Stimulated activated CD8-positive, alpha-beta memory T cell treated with anti-CD3 and anti-CD28 coated beads, Interleukin-7, amount 100 ng/mL, for 1 hour (primary cell): ENCODE measurements at places on chromosomes 2 and 18.

DNA sequence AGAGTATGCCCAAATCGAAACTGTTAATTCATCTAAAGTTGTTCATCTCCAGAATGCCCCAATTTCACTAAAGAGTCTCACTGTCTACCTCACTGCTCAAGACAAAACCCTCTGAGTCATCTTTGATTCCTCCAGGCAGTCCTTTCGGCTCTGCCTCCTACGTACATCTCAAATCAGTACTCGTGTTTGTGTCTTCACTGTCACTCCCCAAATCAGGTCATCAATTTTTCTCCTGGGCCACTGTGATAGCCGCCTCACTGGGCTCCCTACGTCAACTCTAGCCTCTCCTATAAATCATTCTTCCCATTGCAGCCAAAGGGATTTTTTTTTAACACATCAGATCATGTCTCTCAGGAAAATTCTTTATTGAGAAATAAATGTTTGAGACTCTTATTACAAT lies 42.1 kb upstream of the TTC39C start:
- DNase-seq = no peak

DNA sequence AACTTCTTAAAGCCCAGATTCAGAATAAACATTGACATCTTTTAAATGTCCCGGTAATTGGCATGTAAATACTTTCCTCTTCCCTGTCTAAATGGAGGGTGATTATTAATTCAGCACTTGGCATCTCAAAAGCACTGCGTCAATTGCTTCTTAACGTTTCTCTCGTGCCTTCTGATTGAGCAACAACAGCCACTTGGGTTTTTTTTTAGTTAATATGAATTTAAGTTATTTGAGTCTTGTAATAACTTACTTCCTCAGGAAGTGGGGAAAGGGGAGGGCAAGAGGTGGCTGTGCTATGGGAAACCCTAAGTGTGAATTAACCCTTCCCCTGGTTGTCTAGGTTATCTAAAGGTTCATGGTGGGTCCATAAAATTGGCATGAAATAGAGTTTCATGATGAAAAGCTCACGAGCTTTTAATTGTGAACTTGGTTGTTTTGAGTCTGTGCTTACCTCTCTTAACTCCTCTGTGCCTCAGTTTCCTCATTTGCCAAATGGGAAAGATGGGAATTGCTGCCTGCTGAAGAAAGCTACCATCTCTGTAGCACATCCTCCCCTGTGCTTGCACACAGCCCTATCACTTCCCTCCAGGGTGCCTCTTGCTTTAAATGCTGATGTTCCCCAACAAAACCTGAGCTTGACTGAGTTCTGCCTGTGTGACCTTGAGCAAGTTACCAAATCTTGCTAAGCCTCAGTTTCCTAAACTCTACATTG lies 126.3 kb upstream of the BCL2L11 start:
- DNase-seq = no peak

DNA sequence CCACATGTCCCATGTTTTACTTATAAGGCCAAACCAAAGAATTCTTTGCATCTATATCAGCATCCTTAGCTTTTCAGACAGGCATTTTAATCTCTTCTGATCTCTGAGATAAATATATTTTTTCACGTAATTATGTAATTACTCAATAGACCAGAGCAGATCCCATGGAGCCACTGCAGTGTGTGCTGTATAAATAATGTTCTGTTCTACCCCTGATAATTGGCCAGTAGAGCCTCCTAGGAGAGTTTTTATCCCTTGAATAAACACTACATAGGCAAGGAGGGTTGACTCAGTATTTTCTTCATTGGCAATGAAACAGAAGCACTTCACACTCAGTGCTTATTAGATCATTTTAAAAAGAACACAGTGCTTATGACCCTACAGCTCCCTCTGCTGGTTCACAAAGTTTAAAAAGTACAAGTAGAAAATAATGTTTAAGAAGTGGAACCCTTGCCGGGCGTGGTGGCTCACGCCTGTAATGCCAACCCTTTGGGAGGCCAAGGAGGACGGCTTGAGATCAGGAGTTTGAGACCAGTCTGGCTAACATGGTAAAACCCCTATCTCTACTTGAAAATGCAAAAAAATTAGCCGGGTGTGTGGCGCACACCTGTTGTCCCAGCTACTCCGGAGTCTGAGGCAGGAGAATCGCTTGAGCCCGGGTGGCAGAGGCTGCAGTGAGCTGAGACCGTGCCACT lies 91.9 kb downstream of the PPP1R1C start:
- DNase-seq = no peak

DNA sequence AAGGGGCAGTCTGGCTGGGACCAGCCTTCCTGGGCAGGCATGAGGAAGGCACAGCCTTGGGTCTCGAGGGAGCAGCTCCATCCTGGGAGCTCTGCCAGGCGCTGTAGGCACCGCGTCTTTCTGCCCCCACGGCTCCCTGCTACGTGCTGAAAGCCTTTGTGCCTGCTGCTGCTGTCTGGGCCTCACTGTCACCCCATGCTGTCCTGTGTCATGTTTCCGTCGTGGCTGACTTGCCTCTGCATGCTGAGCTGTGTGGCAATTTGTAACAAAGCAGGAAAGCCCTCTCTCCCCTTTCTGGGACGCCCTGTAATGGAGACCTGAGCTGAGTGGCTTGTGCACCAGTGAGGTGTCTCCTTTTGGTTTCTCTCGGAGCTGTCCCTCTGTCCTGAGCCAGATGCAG lies 152.5 kb downstream of the TSN start:
- DNase-seq = no peak

GRCh38 chr2:197875763-197876162 lies 71.4 kb downstream of the PLCL1 start:
- no peak for DNase-seq

DNA sequence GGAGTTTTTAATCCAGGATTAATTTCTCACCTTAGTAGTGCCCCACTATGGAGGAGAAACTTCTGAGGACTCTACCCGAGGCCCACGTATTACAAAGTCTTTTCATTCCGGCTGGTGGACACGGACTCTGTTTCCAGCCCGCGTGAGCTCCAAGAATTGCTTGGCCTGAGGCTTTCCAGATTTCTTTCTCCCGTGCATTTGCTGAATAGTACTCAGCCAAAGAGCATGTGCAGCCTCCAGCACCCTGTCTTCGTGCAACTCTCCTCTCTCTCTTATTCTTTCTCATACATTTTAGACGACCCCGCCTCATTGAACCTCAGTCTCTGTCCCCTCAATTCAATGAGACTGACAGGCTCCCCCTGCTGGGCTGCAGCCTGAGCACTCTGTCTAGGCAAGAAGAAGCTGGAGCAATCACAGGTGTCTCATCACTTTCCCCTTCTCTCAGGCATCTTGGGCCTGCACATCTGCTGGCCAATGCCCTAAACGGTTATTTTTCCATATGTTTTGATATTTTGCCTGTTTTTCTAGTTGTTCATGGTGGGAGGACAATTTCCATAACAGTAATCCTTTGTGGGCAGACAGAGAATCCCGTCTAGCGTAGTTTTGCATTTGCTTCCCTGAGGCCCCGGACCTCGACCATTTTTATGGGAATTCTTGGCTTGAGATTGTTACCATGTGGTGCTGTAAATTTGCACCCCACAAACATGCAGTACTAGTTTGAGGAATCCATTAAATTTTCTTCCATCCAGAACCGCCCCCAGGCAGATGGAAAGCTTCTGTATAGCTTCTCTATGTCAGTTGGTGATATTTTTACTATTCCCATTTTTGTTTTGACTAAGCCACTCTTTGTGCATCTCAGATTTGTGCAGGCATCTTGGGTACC lies 50.1 kb upstream of the LPIN2 start:
- peak; percentile 30 for DNase-seq

- no peak for DNase-seq
These were observed 28.6 kb downstream of the RNF144A start for GRCh38 chr2:6945821-6946220.

DNA sequence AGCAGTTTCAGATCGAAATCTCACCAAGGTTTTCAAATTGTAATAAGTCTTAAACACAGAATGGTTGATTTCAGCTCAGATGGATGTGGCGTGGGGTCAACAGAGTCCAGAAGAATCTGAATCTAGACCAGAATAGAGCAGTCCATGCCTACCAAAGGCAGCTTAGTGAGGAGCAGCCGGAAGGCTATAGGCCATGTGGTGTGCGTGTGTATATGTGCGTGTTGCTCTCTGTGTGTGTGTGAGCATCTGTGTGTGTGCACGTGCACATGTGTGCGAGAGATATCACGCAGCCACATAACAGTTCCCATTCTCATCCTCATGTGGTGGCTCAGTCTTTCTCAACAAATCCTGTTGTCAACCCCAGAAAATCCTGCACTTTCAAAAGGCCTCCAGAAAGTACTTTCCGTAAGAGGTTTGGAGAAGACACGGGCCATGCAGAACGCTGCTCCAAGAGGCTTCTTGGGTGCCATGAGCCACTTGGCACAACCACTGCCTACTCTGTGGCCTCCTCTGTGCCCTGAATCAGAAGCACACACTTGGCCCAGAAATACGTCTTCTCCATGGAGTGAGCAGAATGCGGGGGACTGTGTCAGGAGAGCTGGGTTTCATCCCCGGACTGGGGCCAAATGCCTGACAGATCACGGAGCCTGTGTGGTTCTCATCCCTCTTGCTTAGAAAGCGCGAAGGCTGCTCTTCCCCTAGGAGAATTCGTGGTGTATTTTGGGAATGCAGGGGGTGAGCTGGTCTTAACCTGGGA lies 67.3 kb downstream of the ACKR3 start:
- DNase-seq = no peak

DNA sequence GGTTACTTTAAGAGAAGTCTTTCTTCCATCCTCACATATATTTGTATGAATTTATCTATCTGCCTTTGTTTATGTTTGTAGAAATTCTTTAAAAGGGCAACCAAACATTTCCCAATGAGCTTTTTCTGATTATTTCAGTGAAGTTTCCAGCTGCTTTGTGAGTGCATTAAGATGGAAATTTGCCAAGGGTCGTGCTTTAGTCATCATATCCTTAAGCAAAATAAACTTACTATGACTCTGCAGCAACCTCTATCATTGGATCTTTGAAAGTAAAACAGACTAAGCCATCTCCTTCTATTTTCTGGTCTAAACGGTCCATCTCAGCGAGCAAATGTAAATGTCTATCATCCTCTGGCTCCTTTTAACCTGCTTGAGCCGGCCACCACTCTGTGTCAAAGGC lies 489.3 kb downstream of the SOX11 start:
- DNase-seq = no peak

DNA sequence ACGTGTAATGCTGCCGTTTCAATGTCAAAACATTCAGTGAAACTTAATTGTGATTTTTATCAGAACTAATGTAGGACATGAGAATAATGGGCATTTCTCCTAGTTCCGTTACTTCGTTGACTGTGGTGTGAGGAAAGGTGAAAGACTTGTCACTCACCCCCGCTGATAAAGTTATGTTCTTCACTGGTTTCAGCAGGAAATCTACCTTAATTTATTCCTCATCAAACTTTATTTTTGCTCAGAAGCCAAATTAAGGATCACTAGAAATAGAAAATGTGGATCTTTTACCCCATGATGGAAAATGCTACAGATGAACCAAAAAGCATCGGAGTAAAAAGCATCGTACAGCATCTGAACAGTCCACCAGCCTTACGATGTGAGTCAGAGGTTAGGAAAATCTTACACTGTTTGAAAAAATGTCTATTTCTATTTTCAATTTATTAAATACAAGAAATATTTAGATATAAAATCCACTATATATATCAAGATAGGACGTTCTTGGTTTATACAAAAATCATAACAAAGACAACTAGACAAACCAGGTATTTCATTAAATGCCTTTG lies 1.0 kb upstream of the ROCK1 start:
- DNase-seq = no peak

- no peak for DNase-seq
These were observed 107.1 kb downstream of the PIEZO2 start for GRCh38 chr18:11042247-11042646.

DNA sequence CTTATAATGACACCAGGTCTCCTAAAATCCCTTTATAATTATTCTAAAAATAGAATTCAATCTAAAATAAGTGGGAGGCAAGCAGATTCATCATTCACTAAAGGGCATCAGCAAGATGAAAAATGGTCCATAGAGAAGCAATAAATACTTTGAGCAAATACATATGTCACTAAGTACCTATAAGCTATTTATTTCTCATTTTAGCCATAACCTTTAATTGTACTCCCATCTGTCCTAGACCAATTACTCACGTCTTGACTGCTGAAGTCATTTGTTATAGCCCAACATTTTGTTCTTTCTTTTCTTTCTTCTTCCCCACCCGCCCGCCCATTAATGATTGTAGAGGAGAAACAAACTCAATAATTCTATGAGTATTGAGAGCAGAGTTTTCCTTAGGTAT lies 105.7 kb downstream of the MAP2 start:
- DNase-seq = no peak

GRCh38 chr2:9836517-9836916 lies 6.8 kb upstream of the TAF1B start:
- DNase-seq = no peak

DNA sequence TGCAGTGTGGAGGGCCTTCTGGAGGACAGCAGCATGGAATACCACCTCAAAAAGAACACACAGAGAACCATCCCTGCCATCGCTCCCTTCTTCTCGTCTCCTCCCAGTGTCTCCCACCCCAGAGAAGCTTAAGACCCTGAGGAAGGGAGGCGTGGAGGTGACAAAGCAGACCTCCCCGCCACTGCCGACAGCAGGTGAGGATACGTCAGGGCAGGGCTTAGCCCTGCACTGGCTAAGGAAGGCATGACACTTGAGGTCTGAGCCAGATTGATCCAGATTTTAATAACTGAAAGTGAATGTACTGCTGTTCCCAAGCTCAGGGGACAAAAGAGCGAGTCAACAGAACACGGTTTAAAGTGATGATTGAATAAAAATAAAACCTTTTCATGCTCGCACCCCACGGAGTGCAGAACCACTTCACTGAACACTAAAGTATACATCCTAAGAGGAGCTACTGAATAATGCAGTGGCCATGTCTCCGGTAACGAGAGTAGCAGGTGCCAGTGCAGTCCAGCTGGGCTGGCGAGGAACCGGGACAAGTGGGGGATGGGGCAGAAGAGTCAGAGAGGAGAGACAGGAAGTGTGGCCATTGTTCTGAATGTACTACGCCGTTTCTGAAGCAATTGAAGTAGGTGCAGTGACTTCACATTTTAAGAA lies 391.0 kb downstream of the CDH2 start:
- no peak for DNase-seq

DNA sequence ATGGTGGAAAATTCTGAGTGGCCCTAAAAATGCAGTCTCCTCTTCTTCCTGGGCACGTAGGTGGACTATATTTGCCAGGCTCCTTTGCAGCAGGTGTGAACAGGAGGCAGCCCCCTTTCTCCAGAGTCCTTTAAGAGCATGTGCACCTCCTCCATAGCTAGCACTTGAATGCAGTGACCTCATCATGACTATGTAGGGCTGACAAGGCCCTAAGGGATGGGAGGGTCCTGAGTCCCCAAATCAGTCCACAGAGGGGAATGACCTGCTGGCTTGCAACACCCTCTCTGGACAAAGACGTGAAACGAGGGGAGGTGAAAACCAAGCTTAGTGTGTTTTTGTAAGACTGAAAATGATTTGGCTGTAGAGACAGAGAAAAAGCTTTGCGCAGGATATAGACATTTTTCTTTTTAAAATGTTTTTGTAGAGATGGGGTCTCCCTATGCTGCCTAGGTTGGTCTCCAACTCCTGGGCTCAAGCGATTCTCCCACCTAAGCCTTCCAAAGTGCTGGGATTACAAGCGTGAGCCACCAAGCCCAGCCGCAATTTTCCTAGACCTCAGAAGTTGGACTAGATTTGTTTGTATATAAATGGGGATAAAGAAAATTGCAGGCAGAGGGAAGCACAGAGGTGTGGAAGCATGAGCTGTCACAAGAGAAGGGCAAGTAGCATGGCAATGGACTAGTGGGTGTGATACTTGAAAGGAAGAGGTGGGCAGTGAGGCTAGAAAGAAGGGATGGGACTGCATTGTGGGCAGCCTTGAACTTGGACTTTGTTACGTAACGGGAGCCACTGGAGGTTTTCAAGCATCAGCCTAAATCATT lies 28.8 kb downstream of the LONRF2 start:
- no peak for DNase-seq
